AG09309 (cell line): ENCODE measurements at places on chromosomes 4 and X.

DNA sequence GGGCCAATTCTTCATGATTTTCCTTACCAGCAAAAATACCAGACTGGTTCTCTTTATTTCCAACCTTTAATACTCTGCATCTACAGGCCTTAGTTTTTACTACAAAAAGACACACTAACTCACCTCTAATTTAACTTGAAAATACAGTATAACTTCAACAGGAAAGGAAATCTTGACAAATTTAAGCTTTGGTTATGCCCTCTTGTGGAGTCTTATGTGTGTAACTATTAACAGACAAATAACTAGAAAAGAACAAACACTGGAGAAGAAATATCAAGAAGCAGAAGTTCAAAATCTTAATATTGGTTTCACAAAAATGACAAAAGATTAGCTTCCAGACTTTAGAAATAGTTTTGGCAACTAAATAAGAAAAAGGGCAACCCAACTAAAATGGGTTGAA lies 33.0 kb downstream of the PPA2 start:
- no peak for DNase-seq

GRCh38 chr4:150579551-150580234 lies 2.3 kb upstream of the MAB21L2 start:
- no peak for DNase-seq

- no peak for DNase-seq
Observed at GRCh38 chrX:67437821-67438220, 106.0 kb upstream of the AR start.

- DNase-seq, result no peak
Observed at GRCh38 chrX:45347877-45348276, 147.2 kb upstream of the DIPK2B start.
